ENCODE measurements at places on chromosomes 12 and 14.

GRCh38 chr12:126095748-126096510 is 1030.7 kb downstream of the AACS start:
- no peak for DNase-seq

DNA sequence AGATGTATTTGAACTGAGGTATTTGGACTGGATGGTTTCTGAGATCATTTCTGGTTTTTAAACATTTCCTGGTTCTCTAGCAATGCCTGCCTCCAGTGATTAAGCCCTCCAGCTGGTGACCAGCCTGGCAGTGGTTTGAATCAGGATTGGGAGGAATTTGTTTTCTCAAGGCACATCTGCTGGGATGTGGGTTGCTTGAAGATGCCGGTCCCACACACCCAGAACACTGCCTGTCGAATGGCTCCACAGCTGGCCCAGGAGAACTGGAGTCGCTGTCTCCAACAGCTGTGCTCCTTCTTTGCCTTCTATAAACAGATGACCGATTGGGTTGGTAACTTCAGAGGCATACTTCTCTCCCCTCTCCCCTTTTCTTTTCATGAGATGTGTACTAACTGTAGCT is 258.0 kb upstream of the DDHD1 start:
- DNase-seq, result peak; percentile 71

GRCh38 chr12:42282294-42282693 is 43.6 kb downstream of the ZCRB1 start:
- DNase-seq, result no peak

- DNase-seq, result no peak
Observed at GRCh38 chr14:92693998-92694795, 54.2 kb downstream of the LGMN start.

GRCh38 chr12:14654842-14655241 is 41.6 kb downstream of the GUCY2C start:
- DNase-seq, result no peak

- DNase-seq, result no peak
Observed at GRCh38 chr14:38280081-38280480, 24.2 kb upstream of the CLEC14A start.

GRCh38 chr12:19421503-19422282 is 17.6 kb upstream of the AEBP2 start:
- DNase-seq, result peak; percentile 25

- DNase-seq, result no peak
Observed at GRCh38 chr12:69894800-69895383, 69.9 kb downstream of the MYRFL start.

DNA sequence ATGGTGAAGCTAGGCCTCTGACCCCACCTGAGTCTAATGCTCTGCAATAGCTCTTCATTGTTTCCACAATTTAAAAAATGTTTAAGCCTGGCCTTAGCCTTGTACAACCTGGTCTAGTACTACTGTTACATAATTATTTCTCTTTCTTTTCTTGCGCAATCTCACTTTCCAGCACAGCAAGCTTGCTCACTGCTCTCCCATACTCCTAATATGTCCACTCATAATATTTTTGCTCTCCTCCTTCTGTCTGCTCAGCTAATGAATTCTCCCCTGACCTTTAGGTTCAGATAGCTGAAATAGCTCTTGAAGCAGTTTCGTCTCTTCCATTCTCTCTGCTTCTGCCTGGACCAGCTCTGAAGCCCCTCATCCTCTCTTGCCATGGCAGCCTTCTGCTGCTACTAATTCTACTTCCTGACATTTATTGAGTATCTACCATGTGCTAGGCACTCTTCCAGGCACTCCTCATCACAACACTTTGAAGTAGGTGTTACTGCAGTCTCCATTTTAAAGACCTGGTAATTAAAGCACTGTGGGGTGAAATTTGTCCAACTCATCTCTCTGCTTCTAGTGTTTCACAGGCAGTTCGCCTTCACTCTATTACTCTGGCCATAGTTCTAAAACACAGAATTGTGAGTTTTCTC is 2.8 kb upstream of the SLC48A1 start:
- DNase-seq, result peak; percentile 81

- DNase-seq, result no peak
Observed at GRCh38 chr14:35339761-35340406, 47.7 kb downstream of the PSMA6 start.

DNA sequence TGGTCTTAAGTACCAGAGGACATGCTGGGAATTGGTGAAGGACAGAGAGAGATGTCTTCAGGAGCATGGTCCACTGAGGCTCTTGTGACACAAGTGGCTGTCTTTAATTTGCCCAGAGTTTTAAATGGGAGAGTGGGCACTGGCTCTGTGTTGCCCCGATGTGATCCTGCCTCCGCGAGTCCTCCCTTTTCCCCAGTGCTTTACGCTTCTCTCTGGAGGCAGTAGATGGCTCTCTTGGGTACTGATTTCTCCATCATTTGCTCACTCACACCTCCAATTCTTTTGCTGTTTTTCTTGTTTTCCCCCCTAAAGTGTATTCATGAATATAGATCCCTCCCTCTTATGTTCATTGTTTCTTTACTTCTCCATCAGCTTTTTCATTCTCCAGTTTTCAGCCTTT is 74.3 kb downstream of the EMP1 start:
- no peak for DNase-seq

GRCh38 chr12:71846322-71846940 is 6.9 kb downstream of the TBC1D15 start:
- peak; percentile 53 for DNase-seq

DNA sequence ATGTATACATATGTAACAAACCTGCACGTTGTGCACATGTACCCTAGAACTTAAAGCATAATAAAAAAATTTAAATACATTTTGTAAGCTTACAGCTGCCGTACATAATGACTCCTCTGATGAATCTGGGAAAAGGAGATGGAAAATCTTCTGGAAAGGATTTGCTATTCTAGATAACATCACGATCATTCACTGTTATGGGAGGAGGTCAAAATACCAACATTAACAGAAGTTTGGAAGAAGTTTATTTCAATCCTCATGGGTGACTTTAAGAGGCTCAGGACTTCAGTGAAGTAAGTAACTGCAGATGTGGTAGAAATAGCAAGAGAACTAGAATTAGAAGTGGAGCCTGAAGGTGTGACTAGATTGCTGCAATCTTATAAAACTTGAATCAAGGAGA is 172.2 kb downstream of the SLC16A7 start:
- DNase-seq, result no peak

- no peak for DNase-seq
Observed at GRCh38 chr12:14589169-14590004, 21.7 kb upstream of the PLBD1 start.

DNA sequence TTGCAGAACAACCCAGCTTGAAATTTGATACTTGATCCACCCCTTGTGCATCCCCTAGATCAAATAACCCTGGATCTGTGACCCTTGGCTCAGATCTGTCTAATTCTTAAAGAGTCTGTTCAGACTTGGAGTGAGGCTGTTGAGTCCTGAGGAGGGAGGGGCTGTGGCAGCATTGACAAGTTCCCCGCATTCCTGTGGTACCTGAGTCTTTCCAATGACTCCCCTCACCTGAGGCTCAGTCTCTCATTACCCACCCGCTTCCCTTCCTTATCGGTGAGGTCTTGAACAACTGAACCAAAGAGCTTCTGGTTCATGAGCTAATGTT is 16.1 kb upstream of the HDAC7 start:
- no peak for DNase-seq

- DNase-seq, result peak; percentile 37
Observed at GRCh38 chr12:49342914-49343731, 3.6 kb upstream of the DNAJC22 start.

- DNase-seq, result no peak
Observed at GRCh38 chr14:25349269-25349668, 299.3 kb upstream of the STXBP6 start.

- no peak for DNase-seq
Observed at GRCh38 chr14:91516663-91517388, 6.7 kb upstream of the PPP4R3A start.

DNA sequence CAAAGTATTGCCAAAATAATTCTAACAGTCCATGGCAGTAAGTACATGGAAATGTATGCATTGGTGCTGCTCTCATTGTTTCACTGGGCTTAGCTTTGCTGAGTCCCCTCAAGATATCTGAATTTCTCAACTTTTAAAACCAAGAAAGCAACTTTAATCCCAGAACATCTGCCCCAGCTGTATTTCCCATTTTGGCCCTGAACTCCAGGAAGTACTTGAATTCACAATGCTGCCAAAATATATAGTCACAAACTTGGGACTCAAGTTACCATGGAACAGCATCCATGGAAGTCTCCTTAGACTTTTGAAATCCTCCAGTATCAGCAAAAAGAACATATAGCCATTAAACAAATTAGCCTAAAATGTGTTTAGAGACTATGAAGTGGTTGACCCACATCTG is 78.5 kb upstream of the FLRT2 start:
- DNase-seq, result no peak

GRCh38 chr14:65040666-65041433 is 54.2 kb downstream of the FNTB start:
- no peak for DNase-seq

DNA sequence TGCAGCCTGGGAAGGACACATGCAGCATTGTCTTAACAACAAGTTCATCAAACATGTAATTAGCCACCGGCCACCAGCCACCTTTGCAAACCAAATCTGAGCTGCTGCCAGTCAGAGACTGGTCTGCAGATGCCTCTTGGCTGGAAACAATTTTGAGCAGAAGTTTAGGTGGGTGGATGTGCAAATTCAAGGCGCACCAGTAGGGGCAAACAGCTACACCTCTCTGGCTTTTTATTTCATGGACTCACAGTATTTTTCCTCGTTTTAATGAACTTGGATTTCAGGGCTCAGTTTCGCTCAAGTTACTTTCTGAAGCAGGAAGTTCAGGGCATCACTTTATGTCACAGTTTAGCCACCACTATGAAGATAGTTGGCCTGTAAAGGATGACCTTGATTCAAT is 94.3 kb downstream of the OTX2 start:
- no peak for DNase-seq

- no peak for DNase-seq
Observed at GRCh38 chr12:7131502-7131866, 1.3 kb downstream of the CLSTN3 start.

DNA sequence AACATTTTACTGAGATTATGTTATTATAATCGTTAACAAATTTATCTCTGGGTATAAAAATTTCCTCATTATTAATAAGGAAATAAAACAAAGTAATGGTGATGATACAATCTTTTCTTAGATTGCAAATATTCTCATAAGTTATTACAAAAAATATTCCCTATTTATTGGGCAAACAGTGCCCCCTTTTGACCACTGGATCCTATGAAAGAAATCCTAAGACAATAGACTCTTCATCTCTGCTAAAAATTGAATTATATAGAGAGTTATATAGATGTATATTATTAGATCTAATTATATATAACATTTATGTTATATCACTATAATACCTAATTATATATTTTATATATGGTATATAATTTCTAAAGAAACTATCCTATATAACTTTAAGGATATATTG is 94.2 kb upstream of the FGD4 start:
- DNase-seq, result peak; percentile 44

- DNase-seq, result no peak
Observed at GRCh38 chr14:26424537-26424936, 173.3 kb downstream of the NOVA1 start.

GRCh38 chr12:130334937-130335336 is 2.8 kb upstream of the PIWIL1 start:
- no peak for DNase-seq

GRCh38 chr14:97387252-97387874 is 590.2 kb downstream of the VRK1 start:
- DNase-seq, result no peak

GRCh38 chr12:19462406-19462805 is 23.1 kb downstream of the AEBP2 start:
- no peak for DNase-seq

- peak; percentile 80 for DNase-seq
Observed at GRCh38 chr14:104985675-104986486, at the start of gene CLBA1. Gene CLBA1, plus strand, starts transcription at chr14:104985788. Its CDS starts 644 bp downstream, at chr14:104986432.

- DNase-seq, result no peak
Observed at GRCh38 chr12:21907948-21908837, 33.0 kb downstream of the ABCC9 start.

DNA sequence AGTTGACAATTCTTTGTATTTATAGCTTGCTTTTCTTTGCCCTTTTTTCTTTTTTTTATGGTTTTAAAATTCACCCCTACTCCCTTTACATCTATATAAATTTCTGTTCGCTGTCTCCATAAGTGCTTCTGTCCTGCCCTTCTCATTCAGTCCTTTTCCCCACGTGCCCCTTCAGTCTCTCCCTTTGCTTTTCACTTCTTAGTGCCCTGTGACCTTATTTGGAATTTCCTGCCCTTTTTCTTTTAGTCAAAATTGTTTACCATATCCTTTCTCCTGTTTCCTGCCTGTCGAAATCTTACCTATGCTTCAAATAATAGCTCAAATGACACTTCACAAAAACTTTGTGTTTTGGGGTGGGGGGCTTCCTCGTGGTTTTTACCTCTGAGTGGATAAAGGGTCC is 6.0 kb downstream of the TMX1 start:
- DNase-seq, result no peak

DNA sequence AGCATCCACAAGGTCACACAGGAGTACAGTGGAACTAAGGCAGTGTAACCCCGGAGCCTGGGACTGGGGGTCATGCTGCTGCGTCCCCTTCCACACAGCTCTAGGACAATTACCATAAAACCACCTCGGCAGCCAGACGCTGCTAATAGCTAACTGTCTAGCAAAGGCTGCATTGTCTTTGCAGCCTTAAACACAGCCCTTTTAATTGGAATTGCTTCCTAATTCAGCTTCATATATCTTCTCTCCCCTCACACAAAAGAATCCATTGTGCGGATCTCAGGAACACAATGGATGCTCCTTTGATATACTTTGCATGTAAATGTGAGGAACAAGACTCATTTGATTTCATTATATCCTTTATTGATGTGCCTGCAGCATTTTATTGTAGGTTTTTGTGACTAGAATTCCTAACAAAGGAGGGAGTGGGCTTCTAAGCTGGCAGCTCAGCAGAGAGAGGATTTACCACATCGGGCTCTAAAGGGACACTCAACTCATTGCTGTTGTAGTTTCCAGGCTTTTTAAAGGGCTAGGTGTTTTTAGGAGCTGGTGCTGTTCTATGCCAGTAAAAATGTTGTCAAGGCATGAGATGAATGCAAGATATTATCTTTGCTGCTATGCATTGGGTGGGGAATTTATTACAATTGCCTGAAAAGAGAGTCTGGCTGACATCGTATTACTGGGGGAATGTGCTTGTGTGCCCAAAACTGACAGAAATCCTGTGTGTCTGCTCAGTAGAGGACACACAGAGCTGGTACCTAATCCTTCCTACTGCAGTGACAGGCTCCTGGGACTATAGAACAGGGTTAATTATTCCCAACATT is 30.4 kb upstream of the DACT1 start:
- DNase-seq, result no peak

Data from amniotic epithelial cell (primary cell).